Lung (tissue), 17 donors: ENCODE measurements at places on chromosomes 7 and 10. TPM values are rescaled to one million over a fixed set of nuclear protein-coding genes. Genes with fewer than 3 reads are reported as not detected.

GRCh38 chr10:62899311-62899710 lies 83.1 kb upstream of the EGR2 start:
- no peaks in the 10 kb centered on the region for H3K36me3 ChIP-seq
- no peak overlapping the region for H3K27ac ChIP-seq
- no peaks in the 10 kb centered on the region for H3K27me3 ChIP-seq
- no peak overlapping the region for H3K4me3 ChIP-seq

DNA sequence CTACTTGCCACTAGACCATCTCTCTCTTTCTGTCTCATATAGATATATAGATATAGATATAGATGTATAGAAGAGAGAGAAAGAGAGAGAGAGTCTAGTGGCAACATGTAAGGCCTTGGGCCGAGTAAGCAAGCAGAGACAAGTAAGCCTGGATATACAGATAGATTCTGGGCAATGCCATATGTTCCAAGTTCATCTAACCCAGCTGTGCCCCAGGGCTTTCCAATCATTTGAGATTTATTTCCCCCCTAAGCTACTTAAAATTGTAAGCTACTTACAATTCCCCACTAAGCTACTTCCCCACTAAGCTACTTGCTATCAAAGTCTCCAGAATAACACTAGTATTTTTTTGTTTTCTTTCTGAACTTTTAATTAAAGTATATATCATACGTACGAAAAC lies 1094.1 kb downstream of the DNAJB9 start:
- no peaks in the 10 kb centered on the region for H3K27me3 ChIP-seq
- no peaks in the 10 kb centered on the region for H3K4me1 ChIP-seq
- no peak overlapping the region for H3K27ac ChIP-seq

- no peaks in the 10 kb centered on the region for H3K4me1 ChIP-seq
- H3K27me3 ChIP-seq: no peaks in the 10 kb centered on the region
- no peak overlapping the region for H3K4me3 ChIP-seq
- no peak for DNase-seq
- H3K27ac ChIP-seq: no peak overlapping the region
These were observed 8.3 kb upstream of the LOXL4 start for GRCh38 chr10:98276311-98276710.

DNA sequence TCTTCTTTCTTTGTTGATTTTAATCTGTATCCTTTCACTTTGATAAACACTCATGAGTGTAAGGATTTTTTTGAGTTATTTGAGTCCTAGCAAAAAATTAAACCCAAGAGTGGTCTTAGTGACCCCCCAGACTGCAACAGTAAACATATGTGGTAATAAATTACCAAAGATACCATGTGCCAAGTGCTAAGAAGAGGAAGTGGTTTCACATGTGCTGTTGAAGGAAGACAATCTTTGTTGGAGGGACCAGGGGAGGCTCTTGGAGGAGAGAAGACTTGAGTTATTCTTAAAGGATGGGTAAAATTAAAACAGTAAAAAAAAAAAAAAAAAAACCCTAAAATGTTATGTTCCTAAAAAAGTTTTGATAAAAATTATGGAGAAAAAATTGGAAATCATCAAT lies 150.2 kb downstream of the SEC23IP start:
- DNase-seq: no peak
- no peak overlapping the region for H3K27ac ChIP-seq

- H3K4me3 ChIP-seq: no peak overlapping the region
- H3K4me1 ChIP-seq: no peaks in the 10 kb centered on the region
- H3K36me3 ChIP-seq: peaks cover 43% of the 10 kb centered on the region
- no peak overlapping the region for H3K27ac ChIP-seq
- H3K27me3 ChIP-seq: no peaks in the 10 kb centered on the region
- DNase-seq: no peak
These were observed 45.4 kb downstream of the BLVRA start for GRCh38 chr7:43803865-43804264.

- no peaks in the 10 kb centered on the region for H3K36me3 ChIP-seq
- no peak for DNase-seq
- H3K27ac ChIP-seq: no peak overlapping the region
- no peak overlapping the region for H3K4me3 ChIP-seq
- H3K4me1 ChIP-seq: no peaks in the 10 kb centered on the region
These were observed 50.9 kb upstream of the SEMA3D start for GRCh38 chr7:85237721-85238120.

DNA sequence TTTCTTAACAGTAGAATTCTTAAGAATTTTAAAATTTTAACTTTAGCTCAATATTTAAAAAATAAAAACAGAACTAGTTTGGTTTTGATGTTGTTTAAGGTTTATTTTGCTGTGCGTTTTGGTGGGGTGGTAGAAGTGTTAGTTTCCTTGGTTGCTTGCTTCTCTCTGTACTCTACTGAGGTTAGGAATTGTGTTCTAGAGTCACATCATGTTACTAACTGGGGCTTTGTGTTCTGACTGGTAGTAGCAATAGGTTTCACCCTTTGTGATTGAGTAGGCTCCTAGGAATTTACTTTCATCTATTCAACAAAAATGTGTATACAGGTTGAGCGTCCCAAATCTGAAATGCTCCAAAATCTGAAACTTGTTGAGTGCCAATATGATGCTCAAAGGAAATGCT lies 99.5 kb downstream of the ZEB1 start:
- H3K27me3 ChIP-seq: no peaks in the 10 kb centered on the region
- H3K4me1 ChIP-seq: no peaks in the 10 kb centered on the region
- no peaks in the 10 kb centered on the region for H3K36me3 ChIP-seq
- no peak overlapping the region for H3K4me3 ChIP-seq

Gene CTAGE15
- 5.9 TPM for total RNA-seq

Gene NEUROG3
- total RNA-seq: not detected

Gene GLRX3
- total RNA-seq: 37.6 TPM

Gene ZNF736
- 16.2 TPM for total RNA-seq

Gene PBLD
- 4.8 TPM for total RNA-seq
